ENCODE measurements at places on chromosomes 4 and X.
A peak's percentile ranks its signal among the peaks of the same experiment; 100 is the strongest.

GRCh38 chrX:34299451-34299967, 167.4 kb upstream of the FAM47A start:
- no peak for DNase-seq

- no peak for DNase-seq
Measured at GRCh38 chr4:79597266-79597665, 189.2 kb upstream of the GK2 start.

- no peak for DNase-seq
Measured at GRCh38 chr4:93317561-93317960, 511.0 kb upstream of the ATOH1 start.

- DNase-seq = no peak
Measured at GRCh38 chr4:72418458-72418857, 150.6 kb downstream of the ADAMTS3 start.

GRCh38 chr4:72690771-72691170, 121.8 kb upstream of the ADAMTS3 start:
- peak; percentile 31 for DNase-seq

DNA sequence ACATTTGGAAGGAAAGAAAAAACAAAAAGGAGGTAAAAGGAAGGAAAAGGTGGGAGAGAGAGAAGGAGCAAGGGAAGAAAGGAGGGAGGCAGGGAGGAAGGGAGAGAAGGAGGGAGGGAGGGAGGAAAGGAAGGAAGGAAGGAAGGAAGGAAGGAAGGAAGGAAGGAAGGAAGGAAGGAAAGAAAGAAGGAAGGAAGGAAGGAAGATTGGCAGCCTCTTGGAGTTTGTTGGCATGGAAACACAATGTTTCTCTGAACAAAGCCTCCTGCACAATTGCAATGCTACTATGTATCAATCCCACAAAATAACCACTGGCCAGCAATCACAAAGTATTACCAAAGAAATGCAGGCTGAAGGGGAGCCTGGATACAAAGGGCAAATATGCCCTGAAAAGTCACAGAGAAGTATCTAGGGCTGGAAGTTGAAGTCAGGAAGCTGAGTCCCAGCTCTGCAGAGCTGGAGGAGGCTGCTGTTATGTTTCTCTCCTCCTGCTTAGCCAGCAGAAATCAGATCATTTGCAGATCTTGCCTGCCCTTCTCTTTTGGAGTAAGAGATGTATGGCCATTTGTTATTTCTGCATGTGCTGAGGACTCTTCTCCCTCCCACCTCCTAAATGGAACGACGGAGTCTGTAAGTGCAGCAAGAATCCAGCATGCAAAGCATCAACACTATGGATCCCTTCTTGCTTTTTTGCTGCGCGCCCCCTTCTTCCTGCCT, 195.9 kb upstream of the LDB2 start:
- no peak for DNase-seq

GRCh38 chrX:8274170-8274569, 103.1 kb upstream of the VCX2 start:
- DNase-seq = no peak

- DNase-seq = no peak
Measured at GRCh38 chrX:86507331-86507730, 359.1 kb downstream of the DACH2 start.

GRCh38 chrX:134520860-134521390, 61.0 kb downstream of the HPRT1 start:
- DNase-seq = no peak

DNA sequence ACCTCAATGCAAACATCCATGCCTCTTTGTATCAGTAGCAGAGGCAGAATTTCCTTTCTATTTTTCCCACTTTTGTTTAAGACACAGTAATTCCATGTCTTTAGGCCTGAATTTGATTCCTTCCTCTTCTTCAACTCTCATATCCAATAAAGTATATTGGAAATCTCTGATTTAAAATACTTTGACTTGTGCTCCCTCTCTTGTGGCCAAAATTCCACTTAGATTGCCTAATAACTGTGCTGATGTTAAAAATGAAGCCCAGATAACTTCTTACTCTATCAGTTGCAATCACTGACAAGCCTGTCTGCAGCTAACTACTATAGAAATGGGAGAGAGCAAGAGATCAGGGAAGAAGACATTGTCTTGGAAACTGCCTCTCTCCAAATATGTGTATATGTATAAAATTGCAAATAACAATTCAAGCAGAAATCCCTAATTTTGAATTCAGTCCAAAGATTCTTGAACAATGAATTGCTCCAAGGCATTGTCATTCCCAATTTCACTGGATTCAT, 163.5 kb upstream of the SPIN4 start:
- no peak for DNase-seq

GRCh38 chr4:168558599-168558998, 61.7 kb downstream of the PALLD start:
- DNase-seq = no peak

DNA sequence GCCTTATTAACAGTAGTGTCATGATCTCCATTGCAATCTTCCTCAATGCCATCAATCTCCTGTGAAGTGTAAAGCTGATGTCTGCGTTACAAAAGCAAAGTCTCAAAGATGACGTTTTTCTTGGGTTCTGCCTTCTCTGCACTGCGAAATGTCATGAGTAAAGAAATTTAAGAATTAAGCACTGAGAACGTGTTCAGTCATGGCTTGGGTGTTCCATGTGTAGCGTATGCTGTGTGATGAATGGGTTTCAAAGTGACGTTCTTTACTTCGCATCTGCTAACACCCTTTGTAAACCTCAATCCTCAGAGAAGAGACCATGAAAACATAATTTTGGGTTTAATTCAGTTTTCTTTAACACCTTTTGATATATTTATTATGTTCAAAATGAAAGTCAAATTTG, 999 bp downstream of the NAP1L5 start:
- no peak for DNase-seq

DNA sequence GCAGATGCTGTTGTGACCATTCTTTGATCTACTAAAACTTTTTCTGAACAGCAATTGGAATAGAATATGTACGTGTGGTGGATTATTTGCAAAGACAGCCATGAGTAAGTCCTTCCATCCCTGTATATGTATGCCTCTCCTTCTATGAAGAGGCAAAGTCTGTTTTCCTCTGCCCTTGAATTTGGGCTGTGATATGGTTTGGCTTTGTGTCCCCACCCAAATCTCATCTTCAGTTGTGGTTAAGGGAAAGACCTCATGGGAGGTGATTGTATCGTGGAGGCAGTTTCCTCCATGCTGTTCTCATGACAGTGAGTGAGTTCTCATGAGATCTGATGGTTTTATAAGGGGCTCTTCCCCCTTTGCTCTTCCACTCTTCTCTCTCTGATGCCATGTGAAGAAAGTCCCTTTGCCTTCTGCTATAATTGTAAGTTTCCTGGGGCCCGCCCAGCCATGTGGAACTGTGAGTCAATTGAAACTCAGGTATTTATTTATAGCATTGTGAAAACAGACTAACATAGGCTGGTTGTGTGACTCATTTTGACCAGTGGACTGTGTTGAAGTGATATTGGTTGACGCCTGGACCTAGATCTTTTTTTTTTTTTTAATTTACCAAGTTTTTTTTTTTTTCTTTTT, 108.3 kb upstream of the CAMK2D start:
- DNase-seq = peak; percentile 93

DNA sequence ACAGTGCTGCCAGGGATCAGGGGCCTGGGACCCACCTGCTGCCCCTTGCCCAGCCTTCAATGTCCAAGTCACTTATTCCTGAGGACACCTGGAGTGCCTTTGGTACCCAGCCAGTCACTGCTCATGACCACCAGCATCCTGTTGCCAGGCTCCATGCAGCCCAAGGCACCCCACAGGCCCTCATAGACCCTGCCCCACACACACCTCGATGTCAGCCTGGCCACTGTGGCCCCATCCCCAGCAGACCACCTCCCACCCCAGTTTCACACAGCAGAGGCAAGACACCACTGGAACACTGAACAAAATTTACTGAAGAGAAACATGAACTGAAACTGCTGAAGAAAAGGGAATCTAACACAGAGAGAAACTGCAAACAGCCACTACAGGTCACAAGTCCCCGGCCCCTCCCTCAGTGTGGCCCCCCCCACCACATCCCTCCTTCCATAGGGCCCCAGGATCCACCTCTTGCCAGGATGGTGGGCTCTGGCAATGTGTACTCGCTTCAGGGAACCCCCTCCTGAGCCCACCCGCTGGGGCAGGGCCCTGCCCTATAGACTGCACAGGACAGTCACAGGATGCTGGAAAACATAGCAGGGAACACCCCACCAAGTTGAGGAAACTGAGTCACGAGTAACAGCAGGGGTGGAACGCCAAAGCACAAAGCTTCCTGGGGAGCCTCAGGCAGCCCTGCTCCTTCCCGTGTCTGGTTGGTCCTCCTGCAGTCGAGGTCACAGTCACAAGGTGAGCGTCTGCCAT, 5.2 kb downstream of the PNMA5 start:
- no peak for DNase-seq

GRCh38 chr4:6875431-6875831, 34.2 kb upstream of the TBC1D14 start:
- DNase-seq = no peak

DNA sequence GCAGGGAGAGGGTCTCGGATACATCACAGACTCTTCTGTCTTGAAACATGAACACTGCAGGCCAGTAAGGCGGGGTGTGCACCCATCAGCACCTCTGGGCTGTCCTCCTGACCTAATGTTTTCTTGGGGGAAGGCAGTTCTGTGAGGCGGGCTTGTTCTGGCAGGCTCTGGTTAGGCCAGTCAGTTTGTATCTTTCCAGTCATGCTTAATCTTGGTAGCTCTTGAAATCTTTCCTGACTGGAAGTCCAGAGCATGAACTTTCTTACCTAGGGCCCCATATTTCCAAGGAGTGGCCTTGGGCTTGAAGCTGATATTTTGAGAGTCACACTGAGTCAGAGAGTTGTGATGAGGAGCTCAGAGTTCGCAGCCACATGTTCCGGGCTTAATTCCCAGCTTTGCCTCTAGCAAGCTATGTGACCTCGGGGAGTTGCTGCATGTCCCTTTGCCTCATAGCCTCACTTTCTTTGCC, 54.2 kb upstream of the RASSF6 start:
- no peak for DNase-seq

- DNase-seq = no peak
Measured at GRCh38 chr4:84235126-84235944, 263.8 kb downstream of the NKX6-1 start.

DNA sequence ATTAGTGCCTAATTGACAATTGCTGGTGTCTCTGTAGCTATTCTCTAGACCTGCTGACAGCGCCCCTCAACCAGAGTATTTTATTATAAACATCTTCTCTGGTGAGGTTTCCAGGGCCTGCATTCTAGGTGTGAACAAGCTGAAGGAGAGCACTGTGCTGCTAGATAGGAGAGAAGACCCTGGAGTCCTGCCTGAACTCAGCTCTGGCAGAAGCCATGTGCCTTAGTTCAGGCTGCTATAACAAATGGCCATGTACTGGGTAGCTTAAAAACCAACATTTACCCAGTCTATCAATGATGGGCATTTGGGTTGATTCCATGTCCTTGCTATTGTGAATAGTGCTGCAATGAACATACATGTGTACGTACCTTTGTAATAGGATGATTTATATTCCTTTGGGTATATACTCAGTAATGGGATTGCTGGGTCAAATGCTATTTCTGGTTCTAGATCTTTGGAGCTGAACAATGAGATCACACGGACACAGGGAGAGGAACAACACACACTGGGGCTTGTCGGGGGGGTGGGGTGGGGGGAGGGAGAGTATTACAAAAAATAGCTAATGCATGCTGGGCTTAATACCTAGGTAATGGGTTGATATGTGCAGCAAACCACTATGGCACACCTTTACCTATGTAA, 185.5 kb upstream of the CPEB2 start:
- DNase-seq = no peak

DNA sequence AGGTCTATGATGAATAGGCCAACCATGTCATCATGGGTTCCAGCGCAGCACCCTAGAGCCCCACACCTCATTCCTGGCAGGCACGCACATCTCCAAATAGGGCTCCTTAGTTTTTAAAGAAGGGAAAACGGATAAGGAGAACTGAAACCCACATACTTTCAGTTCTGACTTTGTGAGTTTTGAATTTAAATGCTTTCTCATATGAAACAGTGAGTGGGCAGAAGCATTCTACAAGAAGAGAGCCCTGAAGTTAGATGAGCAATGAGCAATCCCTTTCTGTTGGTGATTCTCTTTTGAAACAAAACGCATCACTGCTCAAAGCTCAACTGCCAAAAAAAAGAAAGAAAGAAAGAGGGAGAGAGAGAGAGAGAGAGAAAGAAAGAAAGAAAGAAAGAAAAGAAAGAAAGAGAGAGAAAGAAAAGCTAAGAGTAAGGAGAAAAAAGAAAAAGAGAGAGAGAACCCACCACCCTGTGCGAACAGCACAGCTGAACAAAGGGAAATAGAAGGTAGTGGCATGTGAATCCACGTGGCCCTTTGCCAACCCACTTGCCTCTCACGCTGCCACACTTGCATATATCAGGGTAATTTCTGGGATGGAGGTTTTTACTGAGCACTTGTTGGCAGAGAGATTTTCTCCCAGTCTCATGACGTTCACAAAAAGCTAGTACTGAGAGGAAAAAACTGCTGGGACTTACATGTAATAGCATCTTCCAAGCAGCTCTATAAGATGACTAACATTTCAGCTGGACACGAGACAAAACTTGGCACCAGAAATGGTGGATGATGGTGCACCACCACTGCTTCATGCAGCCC, 31.0 kb downstream of the TMSB4X start:
- no peak for DNase-seq

DNA sequence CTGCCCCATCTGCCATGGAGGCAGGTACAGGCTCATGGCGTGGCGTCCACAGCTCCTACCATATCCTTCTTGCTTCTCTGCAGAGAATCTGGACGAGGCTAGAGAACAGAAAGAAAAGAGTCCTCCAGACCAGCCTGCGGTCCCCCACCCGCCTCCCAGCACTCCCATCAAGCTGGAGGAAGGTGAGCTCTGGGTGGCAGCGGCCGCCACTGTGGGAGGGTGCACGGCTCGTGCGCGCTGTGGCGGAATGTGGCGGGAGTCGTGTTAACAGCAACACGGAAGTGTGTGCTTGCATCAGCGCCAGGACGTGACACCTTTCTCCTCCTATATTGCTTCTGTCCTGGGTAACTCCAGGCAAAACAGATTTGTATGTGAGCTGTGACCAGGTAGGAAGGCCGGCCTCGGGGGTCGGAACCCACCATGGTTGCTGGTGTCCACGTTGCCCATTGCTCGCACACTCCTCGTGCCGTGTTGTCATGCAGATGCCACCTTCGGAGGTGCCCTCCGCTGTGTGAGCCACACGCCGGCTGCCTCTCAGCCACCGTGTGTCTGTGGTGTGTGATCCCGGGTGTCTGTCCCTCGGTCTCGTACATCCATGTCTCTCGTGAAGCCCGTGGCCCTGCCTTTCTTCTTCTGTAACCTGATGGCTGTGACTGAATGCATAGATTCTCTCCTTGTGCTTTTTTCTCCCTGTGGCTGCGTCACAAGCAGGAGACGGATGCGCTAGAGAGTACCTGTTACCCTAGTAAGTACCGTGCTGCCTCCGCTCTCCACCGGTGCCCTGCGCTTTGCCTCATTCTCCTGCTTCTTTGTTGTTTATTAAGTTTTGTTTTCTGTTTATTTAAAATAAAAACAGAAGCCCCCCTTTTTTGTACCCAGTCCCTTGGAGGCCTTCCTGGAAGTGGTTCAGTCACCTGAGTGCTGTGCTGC, 37.0 kb downstream of the NOP14 start:
- DNase-seq = no peak

GRCh38 chr4:147727476-147728028, 4.3 kb upstream of the ARHGAP10 start:
- no peak for DNase-seq
